Fibroblast of pulmonary artery (primary cell): ENCODE measurements at places on chromosomes 1 and 21.

DNA sequence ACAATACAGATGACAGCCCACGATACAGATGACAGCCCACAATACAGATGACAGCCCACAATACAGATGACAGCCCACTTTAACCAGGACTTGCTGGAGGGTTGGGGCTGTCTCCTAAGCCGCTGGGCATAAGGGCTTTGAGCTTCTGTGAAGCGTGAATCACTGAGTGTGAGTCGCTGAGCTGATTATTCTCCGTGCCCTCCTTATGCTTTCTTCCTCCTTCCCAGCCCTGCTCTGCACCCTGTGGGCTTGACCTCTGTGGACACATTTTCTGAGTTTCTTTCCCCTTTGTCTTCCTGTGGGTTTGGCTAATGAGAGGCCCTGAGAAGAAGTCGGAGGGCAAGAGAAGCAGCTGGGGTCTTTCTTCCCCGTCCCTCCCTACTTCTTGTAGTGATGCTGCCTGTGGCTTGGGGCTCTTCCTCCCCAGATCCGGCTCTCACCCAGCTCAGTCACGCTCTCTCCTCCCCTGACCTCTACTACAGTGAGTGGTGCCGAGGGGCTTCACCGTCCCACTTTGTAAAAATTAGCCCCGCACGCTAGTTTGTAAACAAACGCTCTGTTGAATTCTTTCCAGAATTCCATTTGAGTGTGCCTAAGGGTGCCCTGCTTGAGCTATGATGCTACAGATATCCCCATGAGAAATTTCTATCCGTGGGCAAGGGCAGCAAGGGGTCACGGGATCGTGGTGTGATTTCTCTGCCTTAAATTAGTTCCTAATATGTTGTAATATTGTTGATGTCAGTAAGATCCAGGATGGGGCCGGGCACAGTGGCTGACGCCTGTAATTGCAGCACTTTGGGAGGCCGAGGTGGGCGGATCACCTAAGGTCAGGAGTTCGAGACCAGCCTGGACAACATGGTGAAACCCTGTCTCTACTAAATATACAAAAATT is 46.4 kb upstream of the SOD1 start:
- DNase-seq, result no peak

DNA sequence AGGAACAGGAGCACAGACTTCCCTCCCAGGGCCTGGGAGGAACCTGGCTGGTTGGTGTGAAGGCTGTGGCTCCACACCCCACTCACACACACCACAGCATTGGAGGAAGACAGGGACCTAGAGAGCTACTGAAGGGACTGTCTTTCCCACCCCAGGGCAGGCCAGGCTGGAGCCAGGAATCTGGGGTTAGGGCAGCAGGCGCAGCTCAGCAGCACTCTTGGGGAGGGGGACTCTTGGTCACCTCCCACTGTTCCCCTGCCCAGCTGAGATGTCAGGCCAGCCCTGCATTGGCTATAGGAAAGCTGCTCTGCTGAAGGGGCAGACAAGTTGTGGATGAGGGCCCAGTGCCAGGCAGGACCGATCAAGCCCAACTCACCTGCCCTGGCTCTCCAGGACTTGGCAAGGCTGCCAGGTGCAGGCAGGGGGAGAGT is 1.6 kb upstream of the PLEKHA6 start:
- no peak for DNase-seq

- peak; percentile 41 for DNase-seq
These were observed 94.3 kb downstream of the ADGRL4 start for GRCh38 chr1:78911956-78912880.

DNA sequence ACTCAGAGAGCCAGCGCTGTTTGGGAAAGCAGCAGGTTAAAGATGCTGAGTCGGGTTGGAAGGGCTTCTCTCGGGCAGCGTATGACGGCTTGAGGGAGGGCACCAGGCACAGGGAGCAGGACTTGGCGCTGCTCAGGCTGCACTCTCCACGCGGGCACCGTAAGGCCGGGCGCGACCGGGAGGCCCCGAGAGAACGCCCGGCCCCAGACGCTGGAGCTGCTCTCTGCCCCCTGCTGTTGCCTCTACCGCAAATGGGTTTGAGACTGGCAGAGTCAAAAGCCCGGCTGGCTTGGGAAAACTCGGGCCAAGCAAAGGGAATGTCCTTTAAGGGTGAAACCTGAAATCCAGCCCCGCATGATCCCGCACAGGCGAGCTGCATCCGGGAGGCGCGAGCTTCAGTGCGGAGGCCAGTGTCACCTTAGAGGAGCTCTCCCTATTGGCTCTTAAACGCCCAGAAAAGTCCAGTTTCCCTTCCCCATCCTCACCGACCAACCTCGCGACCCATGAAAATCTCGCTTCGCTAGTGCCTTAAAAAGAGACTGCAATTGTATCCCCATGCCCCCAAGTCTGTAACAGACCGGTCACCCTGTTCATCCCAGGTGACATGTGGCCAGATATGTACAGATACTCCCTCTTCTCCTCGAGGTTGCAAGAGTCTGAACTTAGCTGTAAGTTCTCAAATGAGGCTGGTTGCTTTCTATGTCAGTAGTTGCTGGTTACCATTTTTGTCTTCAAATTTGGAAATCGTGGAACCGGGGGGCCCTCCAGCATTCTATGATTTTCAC is 1.1 kb downstream of the PRRX1 start:
- peak; percentile 69 for DNase-seq

GRCh38 chr1:168693197-168693871 is 35.7 kb downstream of the DPT start:
- DNase-seq, result no peak

DNA sequence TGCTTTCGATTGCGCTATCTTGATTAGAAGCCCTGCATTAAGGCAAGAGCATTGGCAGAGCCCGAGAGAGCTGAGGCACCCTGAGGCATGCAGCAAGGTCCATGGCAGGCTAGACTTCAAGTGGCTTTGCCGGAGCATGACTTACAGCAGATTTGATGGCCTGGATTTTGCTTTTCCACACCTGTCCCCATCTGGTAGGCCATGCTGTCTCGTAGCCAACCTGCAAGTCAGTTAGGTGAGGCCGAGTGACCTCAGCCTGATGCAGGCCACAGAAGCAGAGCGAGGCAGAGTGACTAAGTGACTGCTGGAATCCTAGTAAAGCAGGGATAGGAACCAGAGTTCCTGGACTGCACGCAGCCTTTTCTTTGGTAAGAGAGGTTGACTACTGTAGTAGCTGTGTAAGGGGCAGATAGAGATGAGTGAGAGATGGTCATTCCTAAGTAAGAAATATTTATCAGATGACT is 148.9 kb downstream of the PBX1 start:
- peak; percentile 61 for DNase-seq

DNA sequence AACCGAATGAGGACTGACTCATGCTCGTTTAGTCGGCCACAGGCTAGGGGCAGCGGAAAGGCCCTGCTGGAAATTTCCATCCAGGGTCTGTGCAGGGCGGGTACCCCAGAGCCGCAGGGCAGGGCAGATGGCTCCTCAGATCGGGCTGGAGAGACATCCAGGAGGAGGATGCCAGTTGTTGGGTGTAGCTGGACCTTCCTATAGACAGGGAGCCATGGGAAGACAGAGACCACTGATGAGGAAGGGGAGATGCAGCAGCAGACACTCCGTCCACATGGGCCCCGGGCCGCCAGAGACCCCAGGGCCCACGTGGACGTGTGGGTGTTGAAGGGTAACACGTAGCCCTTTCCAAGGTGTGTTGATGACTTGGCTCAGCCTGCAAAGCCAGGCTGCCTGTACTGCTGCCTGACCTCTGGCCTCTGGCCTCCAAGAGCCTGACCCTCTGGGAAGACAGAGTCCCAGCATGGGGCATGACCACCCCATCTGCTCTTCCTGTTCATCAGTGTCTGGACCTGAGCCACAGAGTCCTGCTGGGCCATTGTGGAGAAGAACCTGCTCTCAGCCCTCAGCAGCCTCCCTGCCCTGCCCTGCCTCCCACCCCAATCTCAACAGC is 4.8 kb downstream of the GNG4 start:
- no peak for DNase-seq

DNA sequence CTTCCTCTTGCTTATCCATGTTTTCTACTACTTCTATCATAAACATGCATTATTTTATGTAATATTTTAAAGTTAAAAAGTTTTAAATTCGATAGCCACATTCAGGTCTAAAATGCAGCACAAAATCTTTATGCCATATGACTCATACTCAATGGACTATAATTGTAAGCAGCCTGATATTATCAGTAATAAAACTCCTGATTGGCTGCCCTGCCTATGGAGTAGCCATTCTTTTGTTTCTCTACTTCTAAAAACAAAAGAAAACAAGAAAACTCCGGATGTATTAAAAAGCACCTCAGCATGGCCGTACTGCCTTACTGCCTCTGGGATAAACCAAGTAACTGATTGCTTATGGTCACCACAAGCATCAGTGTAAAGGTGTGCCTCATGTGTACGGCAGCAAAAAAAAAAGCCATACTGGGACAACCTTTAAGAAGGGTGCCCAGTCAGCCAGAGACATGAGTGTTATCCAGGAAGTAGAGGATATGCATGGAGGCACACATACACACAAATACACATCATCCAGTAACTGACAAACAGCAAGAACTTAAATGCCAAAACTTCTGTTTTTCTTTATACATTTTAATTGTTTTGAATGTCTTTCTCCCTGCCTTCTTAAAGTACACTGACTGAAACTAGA is 9.2 kb downstream of the SLC35D1 start:
- DNase-seq, result no peak

DNA sequence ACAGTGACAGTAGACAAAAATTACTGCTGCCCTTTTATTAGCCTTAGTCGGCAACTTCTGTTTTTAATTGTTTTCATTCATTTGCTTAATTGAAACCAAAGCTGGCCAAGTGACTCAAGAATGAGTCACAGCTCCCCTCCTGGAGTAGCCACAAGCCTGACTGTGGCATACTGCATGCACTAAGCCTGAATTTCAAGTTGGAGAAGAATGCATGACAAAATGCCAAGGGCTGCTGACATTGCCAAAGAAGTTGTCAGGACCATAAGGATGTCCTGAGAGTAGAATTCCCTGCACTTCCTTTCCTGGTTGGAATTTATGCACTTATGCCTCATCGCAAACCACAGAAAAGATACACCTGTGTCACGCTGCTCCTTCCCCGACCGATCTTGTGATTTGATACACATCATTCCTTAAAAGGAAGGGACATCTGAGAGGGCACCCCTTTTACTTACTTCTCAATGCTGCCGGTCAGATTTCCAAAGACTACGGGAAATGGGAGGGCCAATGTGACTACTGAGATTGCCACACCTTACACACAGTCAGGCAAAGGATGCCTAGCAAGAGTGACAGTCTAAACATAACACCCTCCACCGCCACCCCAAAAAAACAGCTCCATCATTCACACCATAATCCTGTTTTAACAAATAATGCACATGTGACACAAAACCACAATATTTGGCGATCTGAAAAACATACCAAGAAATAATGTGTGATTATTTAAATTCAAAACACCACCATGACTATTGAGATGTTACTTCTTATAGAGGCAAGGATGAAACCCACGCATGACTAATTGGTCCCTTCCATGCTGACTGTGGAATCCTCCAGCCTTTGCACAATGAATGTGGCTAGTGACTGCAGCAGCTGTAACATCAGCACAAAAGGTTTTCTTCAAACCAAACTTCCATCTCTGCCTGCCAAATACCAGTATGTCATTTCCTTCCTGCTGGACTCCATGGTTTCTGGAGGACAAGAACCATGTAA is 28.2 kb downstream of the VAV3 start:
- peak; percentile 95 for DNase-seq

- DNase-seq, result no peak
These were observed 57.5 kb downstream of the CD247 start for GRCh38 chr1:167460836-167461235.

DNA sequence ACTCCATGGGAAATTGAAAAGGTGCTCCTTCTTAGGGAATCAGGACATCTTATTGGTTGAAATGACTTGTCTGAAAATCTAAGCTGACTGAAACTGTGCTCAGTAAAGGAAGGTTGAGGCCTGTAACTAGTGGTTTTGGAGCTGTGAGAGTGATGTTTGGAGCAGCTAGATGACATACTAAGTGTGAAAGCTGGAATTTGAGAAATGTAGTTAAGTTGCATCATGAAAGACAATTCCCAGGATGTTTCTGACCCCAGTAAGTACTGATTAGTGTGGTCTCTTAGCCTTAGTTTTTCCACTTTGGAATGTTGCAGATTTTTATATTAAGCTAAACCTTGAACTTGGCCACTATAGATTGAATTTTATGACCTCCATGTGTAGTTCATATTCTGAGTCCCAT is 154.9 kb downstream of the PAPPA2 start:
- peak; percentile 7 for DNase-seq

DNA sequence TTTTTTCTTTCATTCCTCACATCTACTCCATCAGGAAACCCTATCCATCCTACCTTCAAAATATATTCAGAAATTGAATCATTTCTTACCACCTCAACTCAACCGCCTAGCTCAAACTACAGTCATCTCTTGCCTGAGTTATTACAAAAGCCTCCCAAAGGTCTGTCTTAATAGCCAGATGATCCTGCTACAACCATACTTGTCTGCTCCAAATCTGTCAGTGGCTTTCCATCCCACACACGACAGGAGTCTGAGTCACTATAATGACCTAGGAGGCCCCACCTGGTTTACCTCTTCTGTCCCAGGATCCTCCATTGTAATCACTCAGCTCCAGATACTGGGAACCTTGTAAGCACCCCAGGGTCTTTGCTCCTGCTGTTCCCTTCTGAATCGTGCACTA is 37.1 kb upstream of the IL12RB2 start:
- no peak for DNase-seq

- peak; percentile 6 for DNase-seq
These were observed 319.4 kb upstream of the ST6GALNAC5 start for GRCh38 chr1:76547916-76548315.

DNA sequence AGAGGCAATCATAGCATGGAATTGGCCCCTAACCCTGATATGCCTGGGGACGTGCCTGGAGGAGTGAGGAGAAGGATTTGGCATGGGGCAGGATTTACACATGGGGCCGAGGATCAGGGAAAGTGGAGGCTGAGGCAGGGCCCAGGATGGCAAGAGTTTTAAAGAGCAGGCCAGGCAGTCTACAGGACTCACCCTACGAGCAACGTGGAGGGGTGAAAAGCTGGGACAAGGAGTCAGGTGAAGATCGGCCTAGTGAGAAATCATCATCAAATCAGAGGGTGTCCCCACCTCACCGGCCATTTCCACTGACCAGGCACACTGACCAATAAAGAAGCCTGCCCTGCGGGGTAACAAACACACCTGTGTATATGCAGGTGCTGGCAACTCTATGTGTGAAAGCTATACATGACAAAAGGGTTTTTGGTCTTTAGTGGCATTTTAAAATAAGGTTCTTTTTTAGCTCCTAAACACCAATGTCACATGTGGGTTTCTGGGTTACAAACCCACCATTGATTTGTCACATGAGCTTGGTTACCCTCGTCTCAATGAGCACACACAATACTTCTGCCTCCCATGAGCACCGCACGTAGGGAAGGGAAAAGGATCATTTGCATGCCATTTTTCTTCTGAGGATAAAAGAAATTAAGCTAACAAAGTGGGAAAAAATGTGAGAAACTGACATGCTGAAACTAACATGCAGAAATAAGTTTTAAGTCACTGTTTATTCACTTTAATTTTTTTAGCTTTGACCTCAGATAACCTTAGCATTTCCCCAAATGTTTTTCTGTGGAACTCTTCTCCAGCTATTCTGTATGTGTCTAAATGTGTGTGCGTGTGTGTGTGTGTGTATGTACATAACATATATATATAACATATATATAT is 168.1 kb upstream of the EDN2 start:
- DNase-seq, result no peak
